ENCODE measurements at places on chromosomes 6 and 20.

- no peak for DNase-seq
Measured at GRCh38 chr6:24763578-24763977, 11.2 kb upstream of the GMNN start.

GRCh38 chr6:23654745-23655144 lies 471.3 kb upstream of the NRSN1 start:
- DNase-seq, result no peak

DNA sequence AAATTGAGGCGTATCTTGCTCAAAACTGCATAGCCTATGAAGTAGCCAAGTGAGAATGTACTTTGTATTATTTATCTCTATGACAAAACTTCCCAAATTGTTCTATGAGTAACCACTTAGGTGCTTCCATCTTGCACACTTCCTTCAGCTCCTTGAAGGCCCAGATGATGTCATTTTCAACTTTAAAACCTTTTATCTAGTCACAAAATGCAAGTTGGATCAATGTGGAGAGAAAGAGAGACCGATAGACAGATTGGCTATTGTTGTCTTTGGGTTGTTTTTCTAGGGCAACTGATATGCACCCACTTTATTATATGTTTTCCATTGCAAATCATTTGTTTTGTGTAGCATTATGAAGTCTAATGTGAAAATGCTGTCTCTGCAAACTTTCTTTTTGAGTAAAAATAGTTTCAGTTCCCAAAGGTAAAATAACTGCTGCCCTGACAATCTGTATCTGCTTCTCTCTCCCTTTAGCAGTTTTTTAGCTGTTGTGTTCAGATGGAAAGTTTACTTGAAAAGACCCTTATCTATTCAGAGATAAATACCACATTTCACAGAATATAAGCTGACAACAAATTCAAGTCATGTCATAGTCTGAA lies 73.7 kb upstream of the CITED2 start:
- DNase-seq, result peak; percentile 86

GRCh38 chr6:38153076-38153797 lies 333.7 kb downstream of the ZFAND3 start:
- DNase-seq, result no peak
